ENCODE measurements at places on chromosomes 13 and 19. TPM values are rescaled to one million over a fixed set of nuclear protein-coding genes. Genes with fewer than 3 reads are reported as not detected.

Gene CEACAM8
- total RNA-seq: 0.53 TPM

Gene RNF225
- not detected for total RNA-seq

Gene FGF9
- total RNA-seq: 1.6 TPM

Gene DDA1
- total RNA-seq: 32.2 TPM

Gene DAND5
- total RNA-seq: 0.32 TPM

Gene HSPB6
- total RNA-seq: 29.4 TPM

All from lower lobe of right lung (tissue), 2 donors.